ENCODE measurements at places on chromosomes 12 and 14.

DNA sequence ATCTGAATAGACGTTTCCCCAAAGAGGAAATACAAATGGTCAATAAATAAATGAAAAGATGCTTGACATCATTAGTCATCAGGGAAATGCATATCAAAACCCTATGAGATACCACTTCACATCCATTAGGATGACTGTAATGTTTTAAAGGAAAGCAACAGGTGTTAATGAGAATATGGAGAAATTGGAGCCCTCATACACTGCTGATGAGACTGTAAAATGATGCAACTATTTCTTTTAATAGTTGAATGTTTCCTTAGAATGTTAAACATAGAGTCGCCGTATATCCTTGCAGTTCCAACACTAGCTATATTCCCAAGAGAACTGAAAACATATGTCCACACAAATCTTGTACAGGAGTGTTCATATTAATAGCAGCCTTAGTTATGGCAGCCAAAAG, 133.2 kb downstream of the SLC38A4 start:
- DNase-seq: no peak

DNA sequence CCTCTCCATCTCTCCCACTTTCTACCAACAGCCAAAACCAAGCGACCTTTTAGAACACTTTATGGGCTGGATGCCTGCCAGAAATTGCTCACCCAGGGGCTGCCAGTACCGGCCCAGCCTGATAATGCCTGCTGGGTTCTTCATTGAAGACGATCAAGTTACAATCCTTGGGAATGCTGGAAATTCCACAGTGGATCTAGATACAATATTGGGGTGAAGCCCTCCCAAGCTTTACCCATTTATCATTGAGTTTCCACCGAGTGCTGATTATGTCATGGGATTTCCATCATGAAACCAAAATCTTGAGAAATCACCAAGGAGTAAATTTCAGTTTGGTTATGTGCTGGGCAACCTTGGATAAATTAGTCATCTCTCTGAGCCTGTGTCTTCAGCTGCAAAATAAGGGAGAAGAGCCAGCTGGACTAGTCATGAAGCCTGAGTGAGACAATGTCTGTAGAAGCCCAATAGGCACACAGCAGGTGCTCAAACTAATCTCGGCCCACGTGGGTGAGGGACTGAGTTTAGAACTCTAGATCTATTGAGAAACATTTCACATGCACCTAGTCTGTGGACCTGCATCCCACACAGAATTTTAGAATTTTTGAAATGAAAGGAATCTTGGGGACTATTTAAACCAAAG, 75.5 kb upstream of the CLMN start:
- no peak for DNase-seq

DNA sequence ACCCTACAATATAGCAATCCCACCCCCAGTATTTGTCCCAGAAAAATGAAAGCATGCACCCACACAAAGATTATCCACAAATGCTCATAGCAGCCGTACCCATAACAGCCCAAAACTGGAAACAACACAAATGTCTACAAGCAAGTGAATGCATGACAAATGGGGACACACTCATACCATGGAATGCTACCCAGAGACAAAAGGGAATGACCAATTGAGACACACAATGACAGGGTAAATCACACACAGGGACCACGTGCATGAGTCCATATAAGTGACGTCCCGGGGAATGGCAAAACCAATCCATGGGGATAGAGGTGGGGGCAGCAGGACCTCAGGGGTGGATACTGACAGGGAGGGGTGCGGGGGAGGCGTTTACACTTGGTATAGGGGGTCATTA, 33.4 kb downstream of the SCARB1 start:
- no peak for DNase-seq

GRCh38 chr14:26594756-26595545, 2.9 kb downstream of the NOVA1 start:
- no peak for DNase-seq

DNA sequence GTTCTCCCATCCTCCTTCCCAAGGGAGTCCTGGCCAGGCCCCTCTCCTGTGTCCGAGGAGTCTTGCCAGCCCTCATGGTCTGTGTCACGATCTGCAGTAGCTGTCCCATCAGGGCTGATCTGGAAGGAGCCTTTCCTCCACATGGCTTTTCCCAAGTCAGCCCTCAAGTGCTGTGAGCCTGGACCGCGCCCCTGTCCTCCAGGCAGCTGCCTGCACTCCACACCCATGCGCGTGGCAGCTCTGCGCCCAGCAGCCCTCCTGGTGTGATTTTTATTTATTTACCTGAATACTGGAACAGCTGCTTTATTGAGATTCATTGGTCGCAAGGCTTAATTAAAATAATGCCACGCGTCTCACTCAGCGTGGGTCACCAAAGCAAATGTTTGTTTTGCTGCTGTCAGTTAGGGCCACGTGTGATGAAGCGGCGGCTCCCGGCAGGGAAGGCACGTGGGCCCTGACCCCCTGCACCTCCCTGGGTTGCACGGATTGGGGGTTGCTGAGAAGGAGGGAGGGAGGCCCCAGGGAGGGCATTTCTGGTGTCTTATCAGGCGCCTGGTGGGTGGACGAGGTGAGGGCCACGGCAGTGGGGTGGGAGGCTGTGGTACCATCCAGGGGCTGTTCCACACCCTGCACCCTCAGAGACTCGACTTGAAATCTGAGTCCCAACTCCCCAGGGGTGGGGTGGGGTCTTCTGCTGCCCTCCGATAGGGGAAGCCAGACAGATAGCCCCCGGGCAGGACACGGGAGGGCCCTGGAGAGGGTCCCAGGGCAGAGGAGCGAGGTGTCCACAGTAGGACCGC, 206.3 kb upstream of the C14orf180 start:
- no peak for DNase-seq

- DNase-seq: no peak
Observed at GRCh38 chr12:100058482-100059029, 73.8 kb upstream of the ANKS1B start.

DNA sequence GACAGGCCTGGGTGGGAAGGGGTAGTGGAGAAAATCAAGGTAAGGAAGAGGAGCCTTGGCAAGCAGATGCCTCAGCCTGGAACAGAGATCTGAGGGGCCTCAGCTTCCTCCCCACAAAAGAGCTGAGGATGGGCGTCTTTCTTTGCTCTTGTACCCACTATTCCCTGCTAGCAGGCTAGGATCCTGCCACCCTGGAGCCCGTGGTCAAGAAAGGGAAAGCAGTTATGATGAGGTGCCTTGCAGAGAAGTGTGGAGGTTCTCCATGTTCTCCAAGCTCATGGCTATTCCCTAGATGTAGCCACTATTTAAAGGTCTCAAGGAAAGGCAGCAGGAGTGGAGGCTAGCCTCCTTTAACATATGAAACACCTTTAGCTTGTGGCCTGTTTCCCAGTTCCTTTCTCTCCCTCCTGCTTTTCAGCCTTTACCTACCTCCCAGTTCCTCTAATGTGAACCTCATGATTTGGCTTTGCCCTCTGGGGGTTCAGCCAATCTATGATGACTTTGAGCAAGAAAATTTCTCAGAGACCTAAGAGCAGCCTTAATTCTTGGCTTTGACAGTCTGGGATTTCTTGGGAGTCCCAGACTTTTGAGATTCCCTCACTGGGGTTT, 1.1 kb downstream of the IKZF4 start:
- no peak for DNase-seq

- no peak for DNase-seq
Observed at GRCh38 chr14:50270932-50271331, 39.6 kb upstream of the SOS2 start.

DNA sequence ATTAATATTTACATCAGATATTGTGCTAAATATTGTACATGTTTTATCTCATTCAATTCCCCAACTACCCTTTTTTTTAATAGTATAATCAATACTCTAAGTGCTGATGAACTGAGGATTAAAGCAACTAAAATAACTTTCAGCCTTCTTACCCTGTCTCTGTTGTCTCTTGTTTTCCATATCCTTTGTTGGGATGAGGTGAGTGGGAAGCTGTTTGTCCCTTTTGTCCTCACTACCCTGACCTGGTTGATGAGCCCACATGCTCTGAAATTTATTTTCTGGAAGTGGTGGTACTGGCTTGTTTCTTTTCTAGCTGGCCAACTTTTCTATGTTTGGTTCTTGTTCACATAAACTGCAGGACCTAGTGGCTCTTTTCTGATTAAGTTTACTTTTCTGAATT, 9.6 kb upstream of the ART4 start:
- no peak for DNase-seq

DNA sequence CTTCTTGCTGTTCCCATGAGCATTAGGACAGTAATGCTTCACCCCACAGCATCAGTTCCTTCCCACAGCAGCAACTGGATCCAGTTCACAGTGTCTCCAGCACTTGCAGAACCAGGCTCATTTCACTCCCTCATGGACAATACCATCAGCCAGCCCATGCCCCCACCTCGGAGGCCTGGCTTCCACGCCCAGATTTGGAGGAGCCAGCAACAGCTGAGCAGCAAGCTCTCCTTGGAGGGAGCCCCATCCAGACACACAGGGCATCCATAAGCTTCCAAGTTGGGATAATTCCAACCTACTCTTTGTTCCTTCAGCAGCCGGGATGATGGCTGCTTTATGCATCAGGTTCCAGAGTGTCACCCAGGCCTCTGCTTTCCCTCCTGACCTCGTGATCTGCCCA, 250.0 kb downstream of the GLT1D1 start:
- no peak for DNase-seq

DNA sequence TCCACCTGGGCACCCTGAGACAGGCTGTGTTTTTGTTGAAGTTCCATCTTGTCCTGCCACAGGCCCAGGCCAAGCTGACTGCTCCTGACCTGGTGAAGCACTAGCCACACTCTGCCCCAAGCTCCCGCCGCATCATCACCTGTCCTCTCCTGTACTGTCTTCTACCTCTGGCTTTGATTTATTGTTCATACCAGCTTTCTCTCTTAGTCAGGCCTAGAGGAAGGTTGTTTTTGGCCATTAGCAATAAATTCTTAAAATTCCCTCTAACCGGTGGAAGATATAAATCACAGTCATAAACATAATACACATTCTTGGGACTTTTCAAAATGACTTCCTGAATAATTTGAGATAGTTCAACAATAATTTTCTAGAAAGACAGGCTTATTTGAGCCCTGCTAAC, 169.4 kb downstream of the DAD1 start:
- no peak for DNase-seq

GRCh38 chr14:99521176-99522024, 40.2 kb downstream of the CCNK start:
- no peak for DNase-seq

- no peak for DNase-seq
Observed at GRCh38 chr12:4566474-4566873, 4.5 kb downstream of the DYRK4 start.

DNA sequence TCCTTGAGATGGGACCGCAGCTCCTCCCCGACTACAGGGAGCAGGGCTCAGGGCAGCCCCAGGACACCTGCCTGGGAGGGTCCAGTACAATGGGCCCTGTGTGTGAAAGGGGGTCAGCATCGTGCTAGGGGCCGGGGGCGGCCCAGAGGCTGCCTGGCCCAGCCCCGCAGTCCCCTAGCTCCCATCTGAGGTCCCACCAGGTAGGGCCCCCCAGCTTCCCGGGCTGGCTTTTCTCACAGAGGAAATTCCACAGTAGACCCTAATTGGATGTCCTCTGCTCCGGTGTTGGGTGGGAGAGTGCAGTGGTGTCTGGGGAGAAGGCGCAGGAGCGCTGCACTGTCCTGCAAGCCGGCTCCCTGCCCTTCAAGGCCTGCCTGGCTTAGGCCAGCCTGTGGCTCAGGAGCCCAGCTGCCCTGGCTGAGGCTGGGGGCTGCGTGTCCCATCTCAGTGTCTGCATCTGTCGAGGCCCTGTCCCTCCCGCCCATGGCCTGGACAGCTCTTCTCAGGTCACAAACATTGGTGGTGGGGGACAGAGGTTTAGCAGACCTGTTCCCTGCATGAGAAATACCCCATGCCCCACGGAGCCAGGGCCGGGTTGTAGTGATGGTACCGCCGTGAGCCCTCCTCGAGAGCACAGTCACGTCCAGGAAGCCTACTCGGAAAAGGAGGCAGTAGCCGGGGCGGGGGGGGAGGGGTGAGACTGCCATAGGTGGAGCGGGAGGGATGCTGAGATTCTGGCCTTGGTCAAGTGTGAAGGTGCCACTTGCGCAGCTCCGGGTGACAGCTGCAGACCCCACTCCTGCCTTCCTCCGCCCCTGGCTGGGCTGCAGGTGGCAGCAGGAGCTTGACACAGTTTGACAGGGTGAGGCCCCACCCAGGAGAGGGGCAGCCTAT, 11.6 kb downstream of the HIP1R start:
- no peak for DNase-seq

DNA sequence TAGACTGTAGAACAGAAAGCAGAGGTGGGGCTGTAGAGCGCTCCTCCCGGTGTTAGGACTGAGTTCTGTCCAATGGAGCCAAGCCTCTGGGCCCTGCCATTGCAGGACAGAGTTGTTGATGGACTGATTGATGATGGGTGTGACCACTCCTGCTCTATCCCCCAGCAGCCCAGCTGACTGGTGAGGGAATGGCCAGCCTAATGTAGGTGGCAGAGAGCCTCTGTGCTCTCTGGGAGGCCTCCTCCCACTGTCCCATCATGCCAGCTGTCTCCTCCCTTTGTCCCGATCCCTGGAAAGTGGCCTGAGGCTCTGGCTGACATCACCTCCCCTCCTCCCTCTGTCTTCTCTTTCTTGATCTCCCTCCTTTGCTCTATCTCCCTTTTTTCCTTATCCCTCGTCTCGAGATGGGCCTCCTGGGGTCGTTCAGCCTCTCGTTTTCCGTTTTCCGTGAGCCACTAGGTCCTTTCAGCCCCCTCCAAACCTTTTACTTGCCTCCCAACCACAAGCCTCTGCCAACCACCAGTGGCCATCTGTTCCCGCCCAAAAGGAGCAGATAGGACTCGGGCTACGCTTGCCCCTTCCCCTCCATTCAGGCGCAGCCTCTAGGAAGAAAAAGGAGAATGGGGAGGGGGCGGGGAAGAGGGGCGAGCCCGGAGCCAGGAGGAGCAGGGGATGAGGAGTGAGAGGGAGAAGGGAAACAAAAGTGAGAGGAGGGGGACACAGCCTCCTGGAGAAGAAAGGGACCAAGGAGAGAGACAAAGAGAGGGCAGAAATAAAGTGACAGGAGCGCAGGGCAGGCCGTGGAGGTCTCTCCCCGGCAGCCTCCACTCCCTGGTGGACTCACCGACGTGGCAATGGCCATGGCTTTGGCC, 572 bp downstream of the EFS start:
- DNase-seq: no peak

GRCh38 chr14:61098721-61099120, 117.7 kb downstream of the SLC38A6 start:
- no peak for DNase-seq

DNA sequence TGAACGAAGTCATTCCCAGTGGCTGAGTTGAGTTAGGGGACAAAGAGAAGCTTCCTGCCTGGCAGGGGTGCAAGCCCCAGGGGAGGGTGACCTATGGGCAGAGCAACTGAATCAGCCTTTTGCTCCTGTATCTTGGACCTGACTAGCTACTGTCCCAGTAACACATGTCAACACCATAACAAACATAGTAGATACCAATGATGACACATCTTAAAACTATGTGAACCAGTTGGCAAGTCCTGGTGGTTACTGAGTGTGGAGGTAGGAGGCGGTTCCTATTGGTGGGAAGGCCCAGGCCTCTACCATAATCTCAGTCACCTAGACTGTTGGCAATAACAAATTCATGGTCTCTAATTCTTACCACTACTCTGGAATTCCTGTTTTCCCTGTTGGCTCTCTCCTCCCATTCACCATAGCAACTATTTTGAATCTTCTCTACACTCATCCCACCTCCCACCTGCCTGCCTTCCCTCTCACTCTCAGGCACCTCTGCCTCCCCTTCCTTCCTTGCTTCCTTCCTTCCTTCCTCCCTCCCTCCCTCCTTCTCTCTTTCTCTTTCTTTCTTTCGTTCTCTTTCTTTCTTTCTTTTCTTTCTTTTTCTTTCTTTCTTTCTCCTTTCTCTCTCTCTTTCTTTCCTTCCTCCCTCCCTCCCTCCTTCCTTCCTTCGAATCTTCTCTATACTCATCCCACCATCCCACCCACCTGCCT, 8.1 kb upstream of the P2RX7 start:
- DNase-seq: peak; percentile 35

Measured in activated CD8-positive, alpha-beta T cell treated with anti-CD3 and anti-CD28 coated beads, Interleukin-2, amount 10 ng/mL, durations not matched to agents 7 days and 5 days (primary cell).